ENCODE measurements at places on chromosomes 1 and 21.
A peak's percentile ranks its signal among the peaks of the same experiment; 100 is the strongest.

- no peak for DNase-seq
These were observed 5.5 kb downstream of the RNF223 start for GRCh38 chr1:1068517-1069055.

DNA sequence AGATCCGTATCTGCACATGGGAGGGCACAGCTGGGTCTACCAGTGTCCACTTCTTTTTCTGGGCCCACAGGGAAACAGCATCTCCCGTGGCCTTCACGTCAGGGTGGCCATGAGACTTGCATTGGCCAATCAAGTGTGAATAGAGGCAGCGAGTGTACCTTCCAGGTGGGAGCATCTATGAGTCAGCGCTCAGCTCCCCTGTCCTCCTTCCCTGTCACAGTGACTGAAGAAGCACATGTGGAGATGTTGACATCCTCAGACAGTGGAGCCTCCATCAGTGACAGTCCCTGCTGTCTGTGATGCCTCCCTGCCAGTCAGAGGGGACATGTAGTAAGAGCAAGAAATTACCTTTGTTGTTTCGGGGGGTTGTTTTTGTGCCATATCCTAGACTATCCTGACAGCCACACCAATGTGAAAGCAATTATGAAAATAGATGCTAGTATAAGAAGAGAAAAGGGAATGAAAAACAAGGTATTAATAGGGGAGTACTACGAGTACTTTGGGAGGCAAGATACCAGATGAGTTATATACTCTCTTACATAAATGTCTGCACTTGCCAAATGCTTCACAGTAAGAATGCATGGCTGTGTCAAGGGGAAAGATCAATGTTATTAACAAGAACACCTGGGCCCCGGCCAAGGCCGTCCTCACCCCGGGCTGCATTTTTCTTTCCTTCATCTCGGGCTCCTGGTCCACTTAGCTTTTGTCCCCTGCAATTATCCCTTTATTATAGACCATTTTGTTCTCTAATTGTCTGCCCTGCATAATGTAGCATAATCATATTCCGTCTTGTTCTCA is 86.0 kb downstream of the MATN1 start:
- DNase-seq, result no peak

- DNase-seq, result no peak
These were observed 6.6 kb upstream of the ETV3L start for GRCh38 chr1:157105988-157106812.

DNA sequence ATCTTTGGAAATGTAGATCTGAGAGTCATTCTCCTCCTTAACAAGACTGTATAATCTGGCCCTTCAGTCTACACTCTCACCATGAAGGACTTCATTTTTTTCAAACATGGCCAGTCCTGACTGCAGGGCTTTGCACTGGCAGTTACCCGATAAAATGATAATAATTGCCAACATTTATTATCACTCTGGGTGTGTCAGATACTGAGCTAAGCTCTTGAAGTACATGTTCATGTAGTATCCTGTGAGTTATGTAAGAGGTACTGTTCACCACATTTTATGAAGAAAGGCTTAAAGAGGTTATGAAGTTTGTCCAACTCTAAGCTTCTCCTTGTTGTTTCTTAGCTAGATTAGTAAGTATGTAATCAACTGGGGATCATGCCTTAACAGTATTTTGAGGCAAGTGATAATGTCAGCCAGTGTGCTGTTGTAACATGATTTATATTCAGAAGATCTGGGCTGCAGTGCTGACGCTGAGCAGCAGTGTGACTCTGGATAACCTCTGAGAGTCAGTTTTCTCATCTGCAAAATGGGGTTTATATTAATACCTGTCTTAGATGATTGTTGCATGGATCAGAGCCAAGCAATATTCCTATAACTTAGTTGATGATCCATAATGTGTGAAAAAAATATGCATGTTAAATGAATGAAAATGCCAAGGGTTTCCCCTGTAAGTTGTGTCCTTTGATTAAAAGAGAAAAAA is 42.1 kb upstream of the LEPR start:
- DNase-seq, result no peak

- no peak for DNase-seq
These were observed 14.2 kb upstream of the ZNF496 start for GRCh38 chr1:247345881-247346280.

DNA sequence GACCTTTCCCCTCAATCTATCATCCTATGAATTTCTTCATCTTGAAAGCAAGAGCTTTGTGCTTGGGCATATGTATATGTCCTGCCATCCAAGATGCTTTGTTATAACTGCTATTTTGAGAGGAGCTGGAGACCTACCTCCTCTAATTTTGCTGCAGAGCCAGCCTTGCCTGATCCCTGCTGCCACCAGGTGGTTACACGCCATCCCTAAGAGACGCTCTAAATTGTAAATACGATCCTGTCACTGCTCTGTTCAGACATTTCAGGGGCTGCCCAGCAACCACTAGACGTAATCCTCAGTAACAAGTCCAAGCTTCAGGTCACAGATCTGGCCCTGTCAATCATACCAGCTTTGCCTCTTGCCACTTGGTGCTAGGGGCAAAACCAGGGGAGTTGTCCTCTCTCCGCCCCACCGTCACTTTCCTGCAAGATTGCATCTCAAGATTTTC is 32.9 kb downstream of the GPA33 start:
- DNase-seq, result peak; percentile 11

- no peak for DNase-seq
These were observed 9.1 kb downstream of the MEX3A start for GRCh38 chr1:156073110-156073687.

GRCh38 chr1:34781071-34781843 is at the start of gene GJB3:
TSS of gene GJB3 (plus strand) at chr1:34781214. CDS start at chr1:34784763, 3,549 bp downstream.
- no peak for DNase-seq

- no peak for DNase-seq
These were observed 4.8 kb downstream of the SIM2 start for GRCh38 chr21:36703626-36704280.

- DNase-seq, result no peak
These were observed 86.0 kb downstream of the NCAM2 start for GRCh38 chr21:21084179-21084578.

DNA sequence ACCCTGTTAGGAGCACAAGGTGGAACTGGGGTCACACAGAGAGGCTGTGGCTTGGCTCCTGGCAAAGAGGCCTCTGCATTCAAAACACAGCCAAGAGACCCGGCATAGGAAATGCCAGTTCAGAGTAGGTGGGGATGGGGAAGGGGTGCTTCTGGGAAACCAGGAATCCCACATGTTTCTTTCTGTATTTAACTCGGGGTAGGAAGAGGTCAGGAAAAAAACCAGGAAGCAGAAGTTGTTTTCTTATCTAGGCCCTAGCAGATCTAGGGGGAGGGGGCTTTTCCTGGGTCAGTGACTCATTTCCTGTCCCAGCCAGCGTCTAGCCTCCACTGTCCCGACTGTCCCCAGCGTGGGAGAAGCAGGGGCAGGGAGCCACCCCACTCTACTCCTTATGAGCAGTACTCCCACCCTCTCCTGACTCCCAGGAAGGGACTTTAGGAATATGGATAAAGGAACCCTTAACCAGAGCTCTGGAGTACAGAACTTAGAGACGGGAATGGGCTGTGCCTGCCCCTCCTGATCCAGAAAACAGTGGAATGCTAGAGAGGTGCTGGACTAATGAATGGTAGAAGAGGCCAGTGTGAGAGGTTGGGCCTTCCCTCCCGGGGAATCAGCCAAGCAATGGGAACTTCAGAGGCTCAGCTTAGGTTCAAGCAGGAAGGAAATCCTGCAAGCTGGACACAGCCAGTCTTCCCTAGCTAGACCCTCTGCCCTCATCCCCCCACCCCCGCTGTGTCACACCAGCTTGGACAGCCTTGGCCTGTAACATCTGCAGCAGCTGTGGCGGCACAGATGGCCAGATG is 5.7 kb downstream of the FHL3 start:
- DNase-seq, result peak; percentile 35

DNA sequence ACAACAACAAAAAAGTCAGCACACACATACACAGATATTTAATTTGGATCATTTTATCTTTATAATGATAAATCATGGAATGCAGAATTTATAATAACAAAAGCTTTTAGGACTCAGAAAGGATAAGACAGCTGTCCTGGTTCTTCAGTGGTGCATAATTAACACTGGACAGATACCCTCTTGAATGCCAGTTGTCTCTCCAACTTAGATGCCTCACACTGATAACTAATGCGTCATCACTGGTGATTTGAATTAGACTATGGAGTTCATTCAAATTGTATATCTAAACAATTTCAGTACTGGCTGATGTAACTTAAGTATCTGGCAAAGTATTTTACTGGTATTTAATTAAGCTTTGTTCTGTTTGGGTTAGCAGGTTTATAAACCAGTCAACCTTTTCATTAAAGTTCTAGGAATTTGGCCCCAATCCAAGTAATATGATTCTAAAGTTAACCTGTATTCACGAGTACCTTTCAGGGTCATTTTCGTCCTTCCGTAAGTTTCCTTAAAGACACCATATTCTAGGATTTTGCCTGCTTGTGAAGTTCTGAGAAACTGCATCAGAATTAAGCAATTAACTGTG is 1199.5 kb upstream of the TMPRSS15 start:
- DNase-seq, result no peak

- DNase-seq, result no peak
These were observed 69.5 kb downstream of the GRIK3 start for GRCh38 chr1:36964830-36965229.

DNA sequence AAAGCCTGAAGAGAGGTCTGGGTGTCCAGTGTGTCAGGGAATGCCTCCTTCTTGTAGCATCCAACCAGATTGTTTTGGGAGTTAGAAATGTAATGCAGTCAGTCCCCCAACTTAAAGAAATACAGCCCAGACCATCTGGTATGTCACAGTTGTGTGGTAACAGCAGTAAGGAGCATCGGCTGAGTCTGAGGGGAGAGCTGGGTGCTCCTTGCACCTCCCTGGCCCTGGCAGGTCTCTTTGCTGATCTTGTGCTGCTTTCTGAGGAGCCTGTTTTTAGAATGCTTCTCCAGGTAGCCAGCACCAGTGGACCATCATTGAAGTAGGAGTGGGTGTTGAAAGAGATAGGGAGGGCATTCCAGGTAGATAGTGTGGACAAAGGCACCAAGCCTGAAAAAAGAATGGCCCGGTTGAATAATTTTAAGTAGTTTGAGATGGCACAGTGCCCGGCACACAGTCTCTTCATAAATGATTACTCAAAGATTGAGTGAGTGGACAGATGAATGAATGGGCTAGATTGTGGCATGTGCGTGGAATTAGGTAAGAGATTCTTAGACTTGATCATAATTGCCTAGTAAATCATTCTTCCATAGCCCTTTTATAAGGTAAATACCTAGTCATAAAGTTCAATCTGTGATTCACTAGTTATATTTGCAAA is 46.5 kb downstream of the LAMC1 start:
- DNase-seq, result no peak

DNA sequence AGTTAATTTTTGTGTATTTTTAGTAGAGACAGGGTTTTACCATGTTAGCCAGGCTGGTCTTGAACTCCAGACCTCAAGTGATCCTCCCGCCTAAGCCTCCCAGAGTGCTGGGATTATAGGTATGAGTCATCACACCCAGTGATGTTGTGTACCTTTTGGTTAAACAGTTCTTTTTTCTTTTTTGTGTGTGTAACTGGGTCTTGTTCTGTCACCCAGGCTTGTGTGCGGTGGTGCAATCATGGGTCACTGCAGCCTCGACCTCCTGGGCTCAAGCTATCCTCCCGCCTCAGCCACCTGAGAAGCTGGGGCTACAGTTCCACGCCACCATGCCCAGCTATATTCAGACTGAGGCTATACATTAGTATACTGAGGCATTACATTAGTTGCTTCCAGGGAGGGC is 37.8 kb downstream of the GABPB2 start:
- no peak for DNase-seq

Measured in urinary bladder (tissue), 4 donors.